ENCODE measurements at places on chromosomes 1 and 21.

DNA sequence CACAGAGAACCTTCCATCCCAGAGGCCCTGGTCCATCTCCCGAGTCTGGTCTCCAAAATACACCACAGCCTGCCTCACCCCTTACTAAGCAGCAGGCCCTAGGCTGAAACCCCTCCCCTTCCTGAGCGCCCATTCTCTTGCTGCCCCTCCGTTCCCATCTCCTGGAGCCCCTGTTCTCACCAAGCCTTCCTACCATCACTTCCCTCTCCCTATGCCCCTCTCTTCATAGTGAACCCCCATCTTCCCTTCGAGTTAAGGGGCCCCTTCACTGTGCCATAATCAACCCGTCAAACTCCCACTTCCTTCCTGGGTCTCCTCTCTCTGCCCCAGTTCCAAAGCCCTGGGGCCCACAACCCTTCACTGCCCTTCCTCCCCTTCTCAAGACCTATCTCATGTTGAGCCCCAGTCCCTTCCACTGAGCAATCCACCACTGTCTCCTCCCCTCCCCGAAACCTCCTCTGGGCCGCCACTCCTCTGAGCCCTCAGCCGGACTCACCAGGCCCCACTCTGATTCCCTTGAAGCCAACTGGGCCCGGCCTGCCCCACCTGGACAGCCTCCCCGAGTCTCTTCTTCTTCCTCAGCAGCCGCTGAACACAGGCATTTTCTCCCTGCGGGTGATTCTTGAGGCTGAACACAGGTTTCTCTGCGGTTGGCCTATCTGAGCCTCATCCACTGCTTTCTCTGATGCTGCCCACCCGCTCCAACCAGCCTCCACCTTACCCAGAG lies 42.2 kb upstream of the WASF2 start:
- no peak for DNase-seq

DNA sequence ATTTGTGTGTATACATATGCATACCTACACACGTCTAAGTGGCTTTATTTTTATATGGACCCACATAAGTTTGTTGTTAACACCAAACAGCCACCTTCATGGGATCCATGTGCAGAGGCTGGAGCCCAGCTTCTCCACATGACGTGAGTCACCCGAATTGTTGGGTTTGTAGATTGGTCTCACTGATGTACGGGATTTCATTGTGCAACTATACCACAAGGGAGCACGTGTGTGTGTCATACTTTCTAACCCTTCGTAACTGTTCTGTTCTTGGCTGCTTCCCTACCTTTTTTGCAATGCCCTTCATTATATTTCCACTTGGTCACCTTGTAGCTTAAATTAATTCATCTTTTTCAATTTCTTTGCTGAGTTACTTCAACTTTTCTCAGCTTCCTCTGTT lies 21.0 kb downstream of the SPRTN start:
- no peak for DNase-seq

- no peak for DNase-seq
These were observed 277.2 kb upstream of the GJB5 start for GRCh38 chr1:34477632-34478141.

- no peak for DNase-seq
These were observed 310.5 kb downstream of the S1PR1 start for GRCh38 chr1:101547357-101547756.

DNA sequence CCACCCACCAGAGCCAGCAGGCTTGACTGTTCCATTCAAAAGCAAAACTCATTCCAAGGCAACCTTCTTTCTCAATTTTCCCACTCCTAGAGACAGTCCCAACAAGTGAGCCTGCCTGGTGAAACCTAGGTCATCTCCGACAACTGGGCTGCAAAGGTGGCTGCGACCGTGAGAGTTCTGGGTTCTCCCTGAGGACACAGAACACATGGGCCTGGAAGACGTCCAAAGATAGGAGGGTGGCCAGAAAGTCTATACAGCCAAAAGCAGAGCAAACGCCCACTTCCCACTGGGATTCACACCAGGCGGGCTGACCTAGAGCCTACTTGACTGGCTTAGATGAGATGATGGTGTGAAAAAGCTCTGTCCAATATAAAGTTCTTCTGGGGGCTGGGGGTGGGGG lies 90.2 kb upstream of the GRIK3 start:
- no peak for DNase-seq

GRCh38 chr1:19957779-19958178 lies 21.6 kb downstream of the PLA2G2A start:
- no peak for DNase-seq

- DNase-seq = no peak
These were observed 42.8 kb downstream of the DPH5 start for GRCh38 chr1:100982793-100983192.

DNA sequence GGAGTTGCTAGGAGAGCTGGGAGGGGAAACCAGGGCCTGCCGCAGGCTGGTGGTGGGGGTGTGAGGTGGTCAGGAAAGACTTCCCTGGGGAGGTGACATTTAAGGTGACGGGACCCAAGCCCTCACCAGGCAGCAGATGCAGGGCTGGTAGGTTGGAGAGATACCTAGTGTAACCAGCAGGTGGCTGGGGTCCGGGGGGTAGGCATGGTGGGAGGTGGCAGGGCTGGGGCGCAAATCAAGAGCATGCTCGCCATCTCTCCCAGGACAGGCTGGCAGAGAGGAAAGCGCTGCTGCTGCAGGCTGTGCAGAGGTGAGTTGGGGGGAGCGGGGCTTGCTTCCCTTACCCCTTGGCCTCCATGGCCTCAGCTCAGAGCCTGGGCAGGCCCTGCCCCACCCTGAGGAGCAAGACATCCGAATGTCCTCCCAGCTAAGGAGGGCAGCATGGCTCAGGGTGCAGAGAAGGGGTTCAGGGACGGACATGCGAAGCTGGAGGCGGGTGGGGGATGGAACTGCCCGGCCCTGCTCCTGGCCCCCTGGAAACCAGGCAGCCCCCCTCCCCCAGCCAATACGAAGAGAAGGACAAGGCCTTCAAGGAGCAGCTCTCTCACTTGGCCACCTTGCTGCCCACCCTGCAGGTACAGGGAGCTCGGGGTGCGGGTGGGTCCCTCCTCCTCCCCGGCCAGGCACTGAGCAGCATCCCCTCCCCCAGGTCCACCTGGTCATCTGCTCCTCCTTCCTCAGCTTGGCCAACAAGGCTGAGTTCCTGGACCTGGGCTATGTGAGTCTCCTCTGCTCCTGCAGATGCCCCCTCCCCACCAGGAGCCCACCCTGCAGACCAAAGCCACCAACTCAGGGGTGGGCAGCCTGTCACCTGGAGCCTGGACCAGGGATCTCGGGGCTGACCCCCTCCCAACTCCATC lies 4.0 kb downstream of the RNF207 start:
- DNase-seq = no peak

- no peak for DNase-seq
These were observed 45.8 kb downstream of the SSBP3 start for GRCh38 chr1:54360165-54361005.

DNA sequence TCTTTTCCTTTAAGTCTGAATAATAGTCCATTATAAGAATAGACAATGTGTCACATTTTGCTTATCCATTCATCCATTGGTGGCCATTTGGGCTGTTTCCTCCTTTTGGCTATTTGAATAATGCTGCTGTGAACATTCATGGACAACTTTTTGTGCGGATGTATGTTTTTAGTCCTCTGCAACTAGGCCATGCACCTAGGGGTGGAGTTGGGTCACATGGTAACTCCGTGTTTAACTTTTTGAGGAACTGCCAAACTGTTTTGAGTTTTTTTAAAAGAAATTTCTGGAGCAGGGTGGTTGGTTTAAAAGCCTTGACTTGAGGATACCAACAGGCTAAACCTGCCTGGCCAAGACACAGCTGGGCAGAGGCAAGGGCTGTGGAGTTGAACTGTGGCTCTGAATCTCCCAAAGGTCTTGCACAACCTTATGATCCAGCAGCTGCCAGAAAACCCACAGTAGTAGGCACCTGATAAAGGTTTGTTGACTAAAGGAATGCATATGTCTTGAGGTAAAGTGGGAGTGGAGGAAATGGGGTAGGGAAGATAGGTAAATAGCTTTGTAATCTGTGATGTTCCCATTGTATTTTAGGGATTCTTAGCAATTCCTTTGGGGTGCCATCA lies 5.6 kb upstream of the RPTN start:
- DNase-seq = no peak

DNA sequence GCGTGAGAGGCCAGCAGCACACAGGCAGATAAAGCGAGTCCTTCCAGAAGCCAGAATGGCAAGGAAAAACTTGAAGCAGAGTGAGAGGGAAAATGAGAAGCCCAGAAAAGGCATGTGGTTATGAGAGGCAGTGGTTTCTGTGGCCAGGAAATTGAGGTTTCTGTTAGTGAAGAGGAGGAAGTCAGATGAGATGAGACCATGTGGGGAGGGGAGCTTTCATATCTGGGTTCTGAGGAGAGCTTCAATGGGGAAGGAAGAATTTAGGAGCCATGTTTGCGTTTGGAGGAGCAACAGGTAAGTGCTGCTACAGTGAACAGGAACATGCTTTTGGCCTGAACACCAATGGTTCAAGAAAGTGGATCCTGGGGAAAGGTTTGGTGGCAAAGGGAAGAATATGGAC lies 6.1 kb upstream of the CD1A start:
- no peak for DNase-seq

DNA sequence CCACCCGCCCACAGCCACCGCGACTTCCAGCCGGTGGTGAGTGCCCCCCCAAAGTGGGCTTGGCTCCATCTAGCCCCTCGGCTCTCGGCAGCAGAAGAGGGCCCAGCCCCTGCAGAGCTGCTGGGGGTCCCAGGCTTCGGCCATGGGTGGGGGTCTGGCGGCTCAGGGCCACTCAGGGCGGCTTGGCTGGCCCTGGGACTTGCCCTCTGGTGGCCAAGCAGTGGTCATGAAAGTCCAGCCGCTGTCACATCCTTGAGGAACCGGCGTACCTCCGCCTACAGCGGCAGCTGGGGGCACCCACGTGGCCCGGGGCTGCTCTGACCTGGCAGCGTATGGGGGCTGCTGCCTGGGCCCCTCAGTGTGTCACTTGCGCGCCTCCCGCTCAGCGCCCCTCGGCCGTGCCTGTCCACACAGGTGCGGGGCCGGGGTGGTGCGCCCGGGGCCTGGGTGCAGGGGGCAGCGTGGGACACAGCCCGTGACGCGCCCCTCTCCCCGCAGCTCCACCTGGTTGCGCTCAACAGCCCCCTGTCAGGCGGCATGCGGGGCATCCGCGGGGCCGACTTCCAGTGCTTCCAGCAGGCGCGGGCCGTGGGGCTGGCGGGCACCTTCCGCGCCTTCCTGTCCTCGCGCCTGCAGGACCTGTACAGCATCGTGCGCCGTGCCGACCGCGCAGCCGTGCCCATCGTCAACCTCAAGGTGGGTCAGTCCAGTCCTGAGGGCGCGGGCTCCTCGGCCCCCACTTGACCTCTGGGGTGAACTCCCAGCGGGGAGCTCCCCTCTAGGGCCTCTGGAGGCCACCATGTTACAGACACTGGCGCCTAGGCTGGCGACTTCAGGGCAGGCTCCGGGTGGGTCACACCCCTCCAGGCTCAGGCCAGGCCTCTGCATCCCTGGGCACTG lies 32.4 kb downstream of the SLC19A1 start:
- DNase-seq = no peak

DNA sequence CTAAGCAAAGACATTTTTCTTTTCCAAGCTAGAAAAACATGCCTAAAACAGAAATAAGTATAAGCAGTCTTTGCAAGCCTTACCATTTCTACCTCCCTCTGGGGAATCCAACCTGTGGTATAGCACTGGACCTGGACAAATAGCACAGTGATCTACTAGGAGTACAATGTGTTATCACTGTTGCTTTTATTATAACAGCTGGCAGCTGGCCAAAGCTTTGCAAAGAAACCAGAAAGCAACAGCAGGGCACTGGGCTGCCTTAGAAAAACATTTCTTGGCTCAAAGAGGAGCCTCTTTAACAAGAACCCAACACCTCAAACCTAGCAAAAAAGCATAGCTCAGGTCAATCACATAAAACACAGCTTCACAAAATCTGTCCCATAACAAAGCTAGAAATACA lies 294.5 kb upstream of the GREM2 start:
- no peak for DNase-seq

- DNase-seq = no peak
These were observed 9.8 kb downstream of the GREM2 start for GRCh38 chr1:240602189-240602588.

DNA sequence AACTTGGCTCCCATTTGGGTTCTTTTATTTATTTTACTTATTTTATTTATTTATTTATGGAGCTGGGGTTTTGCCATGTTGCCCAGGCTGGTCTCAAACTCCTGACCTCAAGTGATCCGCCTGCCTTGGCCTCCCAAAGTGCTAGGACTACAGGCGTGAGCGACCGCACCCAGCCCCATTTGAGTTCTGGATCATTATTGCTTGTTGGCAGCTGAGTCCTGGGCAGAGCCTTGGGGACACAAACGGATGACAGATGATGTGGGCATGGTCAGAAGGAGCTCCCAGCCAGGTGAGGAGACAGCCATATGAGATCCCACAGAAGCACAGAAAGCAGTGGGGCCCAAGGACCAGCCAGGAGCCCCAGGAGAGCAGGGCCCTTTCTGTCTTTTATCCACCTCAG lies 254.0 kb downstream of the MATN1 start:
- no peak for DNase-seq

- no peak for DNase-seq
These were observed 629 bp downstream of the CTNNBIP1 start for GRCh38 chr1:9909234-9910046.

DNA sequence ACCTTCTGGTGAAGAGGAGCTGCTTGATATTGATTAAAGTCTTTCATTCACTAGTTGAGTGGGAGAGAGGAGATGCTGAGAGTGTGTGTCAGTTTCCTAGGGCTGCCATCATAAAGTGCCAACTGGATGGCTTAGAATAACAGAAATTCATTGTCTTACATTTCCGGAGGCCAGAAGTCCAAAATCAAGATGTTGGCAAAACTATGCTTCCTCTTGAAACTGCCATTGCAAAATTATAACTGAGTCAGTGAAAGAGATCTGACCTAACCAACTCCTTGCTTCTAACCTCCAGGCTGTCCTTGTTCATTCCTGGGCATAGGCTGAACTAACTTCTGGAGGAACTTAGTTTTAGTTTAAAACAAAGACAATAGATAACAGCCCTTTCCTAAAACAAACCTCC lies 47.1 kb downstream of the PTGS2 start:
- no peak for DNase-seq

GRCh38 chr1:204842369-204842768 lies 28.3 kb upstream of the NFASC start:
- DNase-seq = no peak

- no peak for DNase-seq
These were observed 34.3 kb upstream of the ECE1 start for GRCh38 chr1:21324368-21325141.

GRCh38 chr21:37168666-37169065 lies 95.6 kb downstream of the TTC3 start:
- no peak for DNase-seq

DNA sequence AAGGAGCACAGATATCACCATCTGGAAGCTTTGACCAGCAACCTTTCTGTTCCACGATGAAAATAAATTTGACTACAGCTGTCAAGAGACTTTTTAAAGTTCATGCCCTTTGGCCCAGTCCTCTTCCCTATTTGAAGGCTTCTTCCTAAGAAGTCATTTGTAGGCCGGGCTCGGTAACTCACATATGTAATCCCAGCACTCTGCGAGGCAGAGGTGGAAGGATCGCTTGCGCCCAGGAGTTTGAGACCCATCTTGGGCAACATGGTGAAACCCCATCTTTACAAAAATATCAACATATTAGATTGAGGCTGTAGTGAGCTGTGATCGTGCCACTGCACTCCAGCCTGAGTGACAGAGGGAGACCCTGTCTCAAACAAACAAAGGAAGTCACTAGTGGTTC lies 58.3 kb upstream of the IFFO2 start:
- no peak for DNase-seq
